ENCODE measurements at places on chromosomes 4 and X.

DNA sequence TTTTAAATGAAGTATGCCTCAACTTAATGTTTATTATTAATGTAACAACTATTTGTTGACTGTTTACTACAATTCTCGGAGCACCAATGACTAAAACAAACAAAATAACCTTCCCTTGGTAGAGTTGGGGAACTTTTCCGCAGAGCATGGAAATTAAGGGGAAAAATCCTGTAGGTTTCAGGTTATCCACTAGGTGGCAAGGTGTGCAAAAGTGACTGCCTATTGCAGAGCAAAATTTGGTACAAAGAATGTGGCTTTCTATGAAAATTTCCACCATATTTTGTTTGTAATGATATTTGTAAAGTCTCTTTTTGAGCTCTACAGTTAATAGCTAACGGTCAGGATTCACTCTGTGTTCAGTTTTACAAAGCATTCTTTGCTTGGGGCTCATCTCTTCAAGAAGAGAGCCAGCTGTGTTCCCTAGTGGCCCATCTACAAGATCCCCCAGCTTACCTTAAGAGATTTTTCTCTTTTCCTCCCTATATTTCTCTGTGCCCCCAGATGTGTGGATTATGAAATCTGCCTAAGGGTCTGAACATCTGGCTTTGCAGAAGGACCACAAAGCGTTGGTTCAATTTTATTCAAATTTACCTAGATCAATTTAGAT, 61.1 kb downstream of the FBXO8 start:
- DNase-seq, result no peak

DNA sequence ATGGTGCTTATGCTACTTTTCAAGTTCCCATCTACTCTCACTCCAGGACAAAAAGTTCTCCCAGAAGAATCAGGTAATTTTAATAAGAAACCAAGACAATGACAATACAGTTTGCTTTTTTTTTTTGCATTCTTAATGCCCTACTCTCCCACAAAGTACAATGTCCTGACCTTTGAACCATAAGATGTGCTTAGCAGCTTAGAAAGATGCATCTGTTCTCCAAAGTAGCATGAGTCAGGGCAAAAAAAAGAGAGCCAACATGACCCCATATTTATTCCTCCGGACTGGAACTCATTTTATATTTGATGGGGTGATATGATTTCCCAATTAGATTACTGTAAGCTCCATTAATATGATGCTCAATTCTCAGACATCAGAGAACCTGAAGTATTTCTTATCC, 16.5 kb upstream of the PDCL2 start:
- no peak for DNase-seq

DNA sequence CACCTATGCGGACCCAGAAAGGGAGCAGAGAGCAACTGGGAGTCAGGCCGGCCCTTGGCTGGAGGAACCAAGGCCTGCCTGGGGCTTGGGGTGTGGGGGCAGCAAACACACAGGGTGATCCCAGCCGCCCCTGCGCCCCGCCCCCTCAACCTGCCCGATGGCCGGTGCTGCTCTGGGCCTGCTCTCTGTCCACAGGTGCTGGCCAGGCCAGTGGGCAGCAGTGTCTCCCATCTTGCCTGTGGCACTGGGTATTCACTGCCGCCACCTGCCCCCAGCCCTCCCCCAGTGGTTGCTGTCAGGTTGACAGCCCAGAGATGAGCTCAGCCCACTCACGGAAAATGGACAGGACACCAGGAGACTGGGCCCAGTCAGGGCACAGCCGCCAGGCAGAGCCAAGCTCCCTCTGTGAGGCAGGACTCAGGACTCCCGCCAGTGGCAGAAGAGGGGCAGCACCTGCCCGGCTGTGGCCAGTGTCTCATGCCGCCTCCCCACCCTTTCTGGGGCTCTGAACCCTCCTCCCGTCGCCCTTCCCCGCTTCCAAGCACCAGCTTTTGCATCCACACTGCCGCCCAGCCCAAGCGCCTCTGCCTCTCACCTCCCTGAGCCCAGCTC, 4.7 kb downstream of the NKX1-1 start:
- DNase-seq, result peak; percentile 36

DNA sequence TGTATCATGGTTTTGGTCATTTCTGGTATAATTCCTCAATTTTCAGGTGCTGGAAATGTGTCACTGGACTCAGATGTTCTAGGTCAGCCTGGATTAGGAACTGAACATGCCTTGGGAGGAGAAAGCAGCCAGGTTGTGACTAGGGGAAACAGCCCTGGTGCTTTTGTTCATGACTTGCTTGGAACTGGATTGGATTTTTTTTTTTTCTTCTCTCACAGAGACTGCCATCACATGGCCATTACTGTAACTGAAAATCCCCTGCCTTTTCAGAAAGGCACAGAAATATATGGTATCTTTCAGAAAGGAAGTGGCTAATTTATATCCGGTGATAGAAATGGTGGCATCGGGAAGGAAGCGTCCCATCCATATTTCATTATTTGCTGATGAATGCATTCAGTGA, 34.6 kb downstream of the SEPTIN11 start:
- peak; percentile 29 for DNase-seq

DNA sequence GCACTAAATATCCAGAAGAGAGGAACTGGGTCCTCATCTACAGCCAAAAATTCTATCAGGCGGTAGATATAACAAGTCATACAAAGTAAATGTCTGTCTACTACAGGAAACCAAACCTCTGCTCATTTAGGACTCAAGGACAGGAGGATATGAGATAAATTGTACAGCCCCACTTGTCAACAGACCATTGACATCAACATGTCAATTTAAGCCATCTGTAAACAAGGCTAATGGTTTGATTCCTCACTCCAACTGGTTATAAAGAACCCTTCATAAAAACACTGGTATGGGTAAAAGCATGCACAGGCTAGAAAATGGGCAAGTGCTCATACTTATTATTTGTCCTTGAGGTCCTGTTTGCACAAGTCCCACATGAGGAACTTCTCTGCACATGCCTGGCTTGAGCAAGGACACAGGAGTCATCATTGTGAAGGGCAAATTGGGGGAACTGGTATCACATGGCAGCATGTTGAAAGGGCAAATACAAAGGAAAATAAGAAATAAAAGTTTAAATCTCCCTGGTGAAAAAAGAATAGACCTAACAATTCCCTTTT, 13.2 kb downstream of the RTL8B start:
- DNase-seq, result no peak

- no peak for DNase-seq
Observed at GRCh38 chr4:88630756-88631155, 38.5 kb downstream of the HERC3 start.

DNA sequence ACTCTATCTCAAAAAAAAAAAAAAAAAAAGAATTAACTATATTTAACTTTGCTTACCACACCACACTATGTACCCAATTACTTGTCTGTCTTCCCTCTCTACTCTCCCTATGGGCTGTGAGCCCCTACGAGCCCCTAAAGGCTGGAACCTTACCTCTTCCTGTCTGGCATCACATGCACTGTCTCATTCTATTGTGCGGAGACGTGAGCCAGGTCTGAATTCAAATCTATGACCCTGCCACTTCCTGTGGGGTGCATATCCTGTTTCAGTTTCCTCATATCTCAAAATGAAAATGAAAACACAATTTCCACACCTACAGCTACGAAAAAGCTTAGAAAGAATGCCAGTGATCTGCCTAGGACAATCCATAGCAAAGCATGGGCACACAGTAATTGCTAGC, 42.9 kb upstream of the HS3ST1 start:
- peak; percentile 16 for DNase-seq

GRCh38 chrX:28120072-28120471, 138.8 kb upstream of the DCAF8L1 start:
- no peak for DNase-seq

DNA sequence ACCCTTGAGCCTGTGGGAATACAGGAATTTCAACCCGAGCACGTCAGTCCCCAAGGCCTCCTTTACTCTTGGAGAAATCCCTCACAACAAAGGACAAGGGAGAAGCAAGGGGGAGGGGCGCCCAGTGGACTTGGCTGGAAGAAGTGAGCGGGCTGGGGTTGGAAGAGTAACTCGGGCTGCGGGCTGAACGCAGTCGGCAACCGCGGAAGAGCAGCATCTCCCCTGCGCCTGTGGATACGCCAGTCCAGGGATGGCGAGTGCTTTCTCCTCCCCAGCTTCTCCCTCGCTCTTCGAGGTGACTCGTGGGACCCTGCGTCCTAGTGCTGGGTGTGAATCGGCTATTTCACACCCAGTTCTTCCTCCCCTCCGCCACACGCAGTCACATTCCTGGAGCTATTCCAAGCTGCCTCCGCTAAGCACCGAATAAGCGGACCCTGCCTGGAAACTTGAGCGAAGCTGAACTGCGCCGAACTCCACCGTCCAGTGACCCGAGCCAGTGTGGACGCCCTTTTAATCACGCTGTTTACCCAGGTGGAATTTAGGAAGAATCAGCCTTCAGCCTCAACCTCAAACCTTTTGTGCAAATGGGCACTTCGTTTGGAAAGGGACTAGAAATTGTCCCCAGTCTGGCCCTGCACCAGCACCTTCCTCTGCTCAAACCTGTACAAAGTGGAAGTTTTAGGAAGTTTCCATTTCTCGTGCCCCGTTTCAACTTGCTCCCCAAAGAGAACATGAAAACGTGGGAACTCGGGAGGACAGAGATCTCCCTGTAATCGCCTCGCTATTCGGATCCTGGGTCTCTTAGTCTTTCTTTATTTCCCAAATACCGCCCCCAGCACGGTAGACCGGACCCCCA, 64.3 kb upstream of the WDR17 start:
- DNase-seq, result no peak

DNA sequence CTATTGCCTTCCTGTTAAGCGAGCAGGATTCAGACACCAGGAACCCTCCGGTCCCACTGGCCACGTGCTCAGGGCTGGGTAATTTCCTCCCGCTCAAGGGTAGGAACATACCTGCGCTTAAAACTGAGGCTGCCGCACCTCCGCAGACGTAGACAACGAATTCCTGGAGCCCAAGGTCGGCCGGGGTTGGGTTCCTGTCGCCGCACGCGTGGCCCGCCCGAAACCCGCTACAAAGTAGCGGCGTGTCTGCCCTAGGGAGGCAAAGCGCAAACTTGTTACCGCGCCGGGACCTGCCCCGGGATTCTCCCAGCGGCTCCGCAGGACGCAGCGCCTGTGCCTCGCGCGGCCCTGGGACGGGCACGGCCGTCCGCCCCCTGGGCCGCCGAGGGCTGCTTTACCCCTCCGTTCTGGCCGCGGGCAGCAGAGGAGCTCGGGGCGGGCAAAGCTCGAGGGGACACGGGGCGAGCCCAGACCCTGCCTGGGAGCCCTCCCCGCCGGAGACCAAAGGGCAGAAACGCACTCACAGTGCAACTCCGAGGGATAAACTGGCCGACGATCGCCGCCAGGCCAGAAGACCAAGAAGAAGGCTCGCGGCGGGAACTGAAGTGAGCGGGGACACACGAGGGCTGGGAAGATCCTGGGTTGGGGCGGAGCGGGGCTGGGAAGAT, at the start of gene ERVMER34-1:
Gene ERVMER34-1 (minus strand): TSS at position 607 of the 668 bp plus-strand sequence. CDS start 5,905 bp downstream, outside the sequence.
- DNase-seq, result peak; percentile 25

DNA sequence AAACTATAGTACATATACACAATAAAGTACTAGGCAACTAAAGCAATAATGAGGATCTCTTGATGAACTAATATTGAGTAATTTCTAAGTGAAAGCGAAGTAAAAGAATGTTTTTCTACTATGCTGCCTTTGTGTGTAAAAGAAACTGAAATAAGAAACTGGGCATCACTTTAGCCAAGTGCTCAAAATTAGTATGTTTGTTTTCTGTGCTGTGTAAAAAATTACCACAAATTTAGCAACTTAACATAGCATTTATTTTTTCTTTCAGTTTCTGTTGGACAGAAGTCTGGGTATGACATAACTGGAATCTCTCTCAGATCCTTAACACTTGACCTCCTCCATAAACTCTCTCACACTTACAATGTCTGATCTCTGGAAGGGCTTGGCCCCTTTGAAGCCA, 687.1 kb upstream of the MAGEB2 start:
- no peak for DNase-seq

DNA sequence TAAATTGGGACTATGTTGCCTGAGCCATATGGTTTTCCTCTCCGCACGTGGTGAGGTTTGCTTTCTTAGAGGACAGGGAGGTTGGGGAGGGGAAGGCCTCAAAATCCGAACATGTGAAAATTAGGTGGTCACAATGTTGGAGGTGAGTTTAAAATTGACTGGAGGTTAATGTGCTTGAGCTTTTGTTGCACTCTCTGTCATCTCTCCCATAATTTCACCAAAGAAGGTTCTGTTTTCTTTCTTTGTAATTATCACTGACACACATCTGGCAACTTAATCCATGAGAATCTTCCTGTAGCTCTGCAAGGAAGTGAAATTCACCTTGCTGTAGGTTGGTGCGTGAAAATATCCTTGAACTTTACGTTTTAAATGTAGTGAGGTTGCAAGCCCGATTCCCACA, 225.5 kb downstream of the PDGFC start:
- DNase-seq, result no peak

GRCh38 chr4:173264684-173265185, 69.4 kb downstream of the HMGB2 start:
- no peak for DNase-seq

- DNase-seq, result no peak
Observed at GRCh38 chrX:8946563-8946962, 87.4 kb downstream of the FAM9B start.

DNA sequence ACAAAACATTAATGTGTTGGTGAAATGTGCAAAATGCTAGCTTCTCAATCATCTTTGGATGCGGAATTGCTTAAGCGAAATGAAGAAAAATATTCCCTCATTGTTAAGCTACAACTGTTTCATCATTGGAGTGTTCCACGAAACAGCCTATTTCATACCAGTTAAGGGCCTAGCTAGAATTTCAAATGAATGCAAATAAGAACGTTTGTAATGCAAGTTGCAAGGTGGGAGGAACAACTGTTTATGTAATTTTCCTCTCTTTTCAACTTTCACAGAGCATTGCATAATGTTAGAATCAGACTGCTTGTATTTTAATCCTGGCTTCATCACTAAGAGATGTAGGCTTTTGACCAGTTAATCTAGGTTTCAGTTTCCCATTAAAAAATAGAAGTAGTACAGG, 480.1 kb downstream of the IL1RAPL1 start:
- DNase-seq, result no peak

DNA sequence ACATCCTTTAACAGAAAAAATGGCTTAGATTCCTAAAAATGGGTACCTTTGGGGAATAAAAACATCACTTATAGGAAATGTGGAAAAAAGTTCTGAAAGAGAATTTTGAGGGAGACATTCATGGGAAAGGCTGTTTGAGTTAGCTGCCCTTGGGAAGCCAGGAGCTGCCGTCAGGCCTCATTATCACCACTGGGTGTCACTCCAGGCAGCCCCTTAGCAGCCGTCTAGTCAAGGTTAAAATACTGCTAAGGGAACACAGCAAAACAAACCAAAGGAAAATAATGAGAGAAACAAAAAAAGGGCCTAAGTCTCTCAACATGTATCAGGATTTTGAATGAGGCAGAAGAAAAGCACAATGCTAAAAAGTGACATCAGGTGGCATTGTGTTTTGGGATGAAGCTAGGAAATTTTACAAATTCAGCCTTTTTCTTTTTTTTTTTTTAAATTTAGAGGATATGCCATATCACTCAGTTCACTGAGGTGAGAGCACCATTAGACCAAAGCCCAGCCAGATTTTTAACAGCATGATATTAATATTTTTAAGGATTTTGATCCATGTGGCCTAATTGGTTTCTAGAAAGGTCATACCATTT, 235.3 kb downstream of the GPAT3 start:
- DNase-seq, result peak; percentile 23
